T47D (cell line): ENCODE measurements at places on chromosomes 5 and 9.

DNA sequence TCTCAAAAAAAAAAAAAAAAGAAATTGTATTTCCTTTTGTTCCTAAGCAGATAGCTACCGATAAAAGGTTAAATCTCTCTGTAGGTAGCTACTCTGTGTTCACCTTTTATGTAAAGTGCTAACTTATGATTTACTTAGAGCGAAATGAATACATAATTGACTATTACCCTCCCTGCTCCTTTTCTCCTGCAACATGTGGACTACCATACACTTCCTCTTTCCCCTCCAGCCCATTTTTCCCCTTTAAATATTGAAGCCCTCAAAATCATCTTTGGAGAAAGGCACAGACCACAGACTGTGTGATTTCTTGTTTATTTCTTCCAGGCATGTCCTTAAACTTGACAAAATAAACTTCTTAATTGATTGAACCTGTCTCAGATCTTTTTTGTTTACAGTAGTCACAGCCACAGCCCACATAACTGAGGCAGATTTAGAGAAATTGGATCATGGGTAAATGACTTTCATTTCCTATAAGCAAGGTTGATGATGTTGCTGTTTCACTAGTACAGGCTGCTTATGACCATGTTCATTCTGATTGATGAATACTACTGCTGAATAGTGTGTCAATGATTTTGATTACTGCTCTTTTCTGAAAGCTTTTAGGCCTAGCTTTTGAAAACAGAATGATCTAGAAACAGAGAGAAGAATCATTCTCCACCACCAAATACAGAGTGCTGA is 59.2 kb downstream of the PHAX start:
- no peak for DNase-seq

DNA sequence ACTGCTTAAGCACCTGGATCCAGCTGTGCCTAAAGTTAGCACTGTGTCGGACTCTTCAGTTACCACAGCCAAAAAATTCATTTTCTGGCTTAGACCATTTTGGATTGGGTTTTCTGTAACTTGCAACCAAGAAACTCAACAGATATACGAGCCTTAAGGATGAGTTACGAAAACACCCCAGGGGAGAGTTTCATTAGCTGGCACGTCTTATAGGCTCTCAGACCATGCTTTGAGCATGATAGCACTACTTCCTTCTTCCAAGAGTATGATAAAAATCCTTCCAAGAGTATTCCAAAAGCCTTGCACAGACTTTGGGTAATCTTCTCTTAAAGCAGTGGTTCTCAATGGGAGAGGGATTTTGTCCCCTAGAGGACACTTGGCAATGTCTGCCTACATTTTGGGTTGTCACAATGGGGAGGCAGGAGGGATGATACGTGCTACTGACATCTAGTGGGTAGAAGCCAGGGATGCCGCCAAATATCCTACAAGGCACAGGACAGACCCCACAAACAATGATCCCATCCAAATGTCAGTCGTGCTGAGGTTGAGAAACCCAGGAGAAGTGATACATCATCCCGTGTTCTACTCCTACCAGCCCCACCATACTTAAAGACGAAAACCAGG is 64.8 kb downstream of the SMIM23 start:
- DNase-seq = peak; percentile 56

DNA sequence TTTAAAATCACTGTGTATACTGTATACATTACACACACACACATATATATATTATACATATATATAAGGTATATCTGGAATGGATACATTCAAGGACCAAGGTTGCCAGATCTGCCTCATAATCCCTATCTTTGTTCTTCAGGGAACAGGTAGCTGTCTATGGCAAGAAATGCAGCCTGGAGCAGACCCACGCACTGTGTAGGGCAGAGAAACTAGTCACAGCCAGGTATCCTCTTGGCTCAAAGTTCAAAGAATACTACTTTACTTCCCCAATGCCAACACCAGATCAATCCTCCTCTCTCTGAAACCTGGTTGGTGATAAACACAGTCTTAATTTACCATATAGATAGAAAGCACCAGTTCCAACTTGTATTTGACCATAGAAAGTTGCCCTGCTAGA is 313.6 kb downstream of the PRELID2 start:
- DNase-seq = no peak

DNA sequence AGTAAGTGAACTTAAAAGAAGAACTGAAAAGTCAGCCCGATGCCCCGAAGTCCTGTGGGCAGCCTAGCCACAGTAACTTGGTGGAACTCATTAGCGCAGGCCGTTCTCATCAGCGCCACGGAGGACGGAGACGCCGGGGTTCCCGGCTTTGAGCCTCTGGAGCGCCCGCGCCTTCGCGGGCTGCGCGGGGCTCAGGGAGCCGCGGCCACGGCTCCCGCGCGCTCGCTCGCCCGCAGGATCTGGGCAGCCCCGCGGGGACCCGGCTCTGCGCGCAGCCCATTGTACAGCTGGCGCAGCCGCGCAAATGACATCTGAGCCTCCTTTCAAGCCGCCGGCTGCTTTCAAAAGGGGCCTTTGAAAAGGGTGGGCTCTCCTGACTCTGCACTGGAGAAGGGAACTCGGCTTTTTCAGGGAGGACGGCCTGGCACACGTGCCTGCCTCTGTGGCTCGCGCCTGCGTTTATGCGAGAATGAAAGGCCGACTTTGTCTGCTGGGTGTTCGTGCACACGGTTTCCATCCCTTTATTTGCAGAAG is 40.7 kb downstream of the TLR4 start:
- no peak for DNase-seq

GRCh38 chr9:115328228-115328627 is 210.3 kb upstream of the TNC start:
- no peak for DNase-seq

DNA sequence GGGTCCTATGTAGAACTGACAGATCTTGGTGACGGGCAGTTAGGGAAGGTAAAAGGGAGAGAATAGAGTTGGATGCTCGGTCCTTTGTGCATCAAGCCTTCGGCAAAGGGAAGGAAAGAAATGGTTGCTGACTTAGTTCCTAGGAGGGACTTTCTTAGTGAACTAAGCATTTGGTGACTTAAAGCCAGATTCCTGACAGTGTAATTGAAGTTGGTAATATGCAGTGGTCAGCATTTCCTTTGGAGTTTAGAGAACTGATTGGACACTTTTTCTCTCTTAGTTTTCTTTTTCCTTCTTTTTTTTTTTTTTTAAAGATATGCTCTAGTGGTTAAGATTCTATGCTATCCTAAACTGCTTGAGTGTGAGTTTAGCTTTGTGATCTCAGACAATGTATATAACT is 2.3 kb downstream of the CLTA start:
- DNase-seq = no peak

DNA sequence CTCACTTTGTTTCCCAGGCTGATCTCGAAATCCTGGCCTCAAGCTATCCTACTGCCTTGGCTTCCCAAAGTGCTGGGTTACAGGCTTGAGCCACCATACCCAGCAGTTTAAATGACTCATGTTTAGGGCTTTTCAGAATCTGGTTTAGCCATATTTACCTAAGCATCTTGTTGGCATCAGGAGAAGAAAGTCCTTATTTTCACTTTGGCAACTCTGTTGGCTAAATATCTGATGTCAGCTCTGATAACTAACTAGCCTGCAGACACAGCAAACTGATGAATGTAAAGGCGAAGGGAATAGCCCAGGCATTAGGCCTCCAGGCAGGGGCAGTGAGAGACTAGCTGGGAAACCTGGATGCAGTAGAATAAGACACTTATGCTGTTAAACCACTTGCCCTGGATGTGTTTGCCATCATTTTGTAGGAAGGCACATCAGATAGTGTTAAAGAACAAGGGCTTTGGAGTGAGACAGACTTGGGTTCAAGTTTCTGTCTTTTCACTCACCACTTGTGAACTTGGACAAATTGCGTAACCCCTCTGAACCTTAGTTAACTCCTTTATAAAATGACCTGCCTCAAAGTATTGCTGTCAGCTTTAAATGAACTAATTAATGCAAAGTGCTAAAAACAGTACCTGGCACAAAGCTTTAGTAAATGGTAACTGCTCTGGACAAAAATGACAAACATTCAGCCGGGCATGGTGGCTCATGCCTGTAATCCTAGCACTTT is 34.7 kb upstream of the GARNL3 start:
- DNase-seq = peak; percentile 46

GRCh38 chr5:95216136-95216955 is 68.5 kb downstream of the MCTP1 start:
- DNase-seq = no peak

- DNase-seq = no peak
Observed at GRCh38 chr9:110027671-110028081, 180.3 kb downstream of the C9orf152 start.

DNA sequence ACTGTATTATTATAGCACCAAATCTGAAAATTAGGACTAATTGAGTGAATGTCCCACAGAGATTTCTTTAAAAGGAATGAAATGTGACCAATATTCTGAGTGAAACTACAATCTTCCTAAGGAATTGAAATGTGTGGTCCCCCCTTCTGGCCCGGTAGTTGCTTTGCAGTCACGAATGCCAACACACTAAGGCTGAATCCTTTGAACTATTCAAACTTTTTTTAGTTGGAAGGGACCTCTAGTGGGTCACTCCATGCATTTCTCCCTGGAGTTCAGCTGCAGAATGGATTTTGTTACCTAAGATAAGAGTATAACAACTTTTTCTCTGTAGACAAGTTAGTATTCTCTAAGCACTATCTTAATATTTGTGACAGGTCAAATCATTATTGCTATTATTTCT is 2.8 kb downstream of the CDH6 start:
- no peak for DNase-seq

DNA sequence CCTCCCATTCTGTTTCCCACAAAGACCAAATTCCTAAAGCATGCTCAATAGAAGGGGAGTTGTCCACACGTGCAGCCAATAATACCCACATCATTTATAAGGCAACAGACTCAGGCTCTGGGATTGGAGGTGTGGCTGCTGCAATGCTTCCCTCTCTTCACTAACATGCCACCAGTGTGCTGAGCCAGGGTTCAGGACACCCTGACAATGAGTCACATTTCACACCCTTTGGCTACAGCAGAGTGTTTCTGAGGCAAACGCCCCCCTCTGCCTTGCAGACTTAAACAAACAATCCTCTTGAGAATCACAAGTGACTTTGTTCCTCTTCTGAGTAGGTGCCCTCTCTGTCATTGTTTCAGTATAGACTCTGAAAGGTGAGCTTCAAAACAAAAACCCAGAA is 189.3 kb upstream of the TLE4 start:
- DNase-seq = no peak

DNA sequence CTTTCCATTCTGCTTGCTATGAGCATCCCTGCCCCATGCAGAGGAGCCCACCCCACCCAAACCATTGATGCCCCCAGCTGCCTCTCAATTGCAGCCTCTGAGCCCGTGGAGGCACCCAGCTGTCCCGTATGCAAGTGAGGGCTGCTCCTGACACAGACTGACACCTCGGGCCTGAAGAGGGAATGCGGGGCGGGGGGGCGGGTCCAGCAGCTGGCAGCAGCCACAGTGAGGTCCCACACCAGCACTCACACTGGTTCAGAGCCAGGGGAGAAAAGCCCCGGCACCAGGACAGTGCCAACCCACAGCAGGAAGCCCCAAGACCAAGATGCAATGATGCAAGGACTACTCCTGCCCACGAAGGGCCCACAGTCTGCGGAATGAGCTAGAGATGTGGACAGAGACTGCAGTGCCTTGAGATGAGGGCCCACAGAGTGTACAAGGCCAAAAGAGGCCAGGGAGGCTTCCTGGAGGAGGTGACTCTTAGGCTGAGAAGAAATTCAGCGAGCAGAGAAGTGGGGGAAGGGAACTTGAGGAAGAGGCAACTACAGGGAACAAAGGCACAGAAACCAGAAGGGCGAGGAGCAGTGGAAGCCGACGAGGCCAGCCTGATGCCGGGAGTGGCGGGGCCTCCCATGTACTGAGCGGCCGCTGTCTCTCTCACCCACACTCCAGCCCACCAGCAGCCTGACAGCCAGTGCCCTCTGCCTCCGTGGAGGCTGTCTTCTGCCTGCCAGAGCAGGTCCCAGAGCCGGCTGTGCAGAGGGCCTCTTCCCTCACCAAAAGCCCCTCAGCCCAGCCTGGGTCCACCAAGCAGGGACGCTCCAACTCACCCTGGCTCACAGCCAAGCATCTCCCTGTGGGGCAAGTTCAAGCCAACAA is 9.2 kb downstream of the EEIG1 start:
- DNase-seq = no peak

DNA sequence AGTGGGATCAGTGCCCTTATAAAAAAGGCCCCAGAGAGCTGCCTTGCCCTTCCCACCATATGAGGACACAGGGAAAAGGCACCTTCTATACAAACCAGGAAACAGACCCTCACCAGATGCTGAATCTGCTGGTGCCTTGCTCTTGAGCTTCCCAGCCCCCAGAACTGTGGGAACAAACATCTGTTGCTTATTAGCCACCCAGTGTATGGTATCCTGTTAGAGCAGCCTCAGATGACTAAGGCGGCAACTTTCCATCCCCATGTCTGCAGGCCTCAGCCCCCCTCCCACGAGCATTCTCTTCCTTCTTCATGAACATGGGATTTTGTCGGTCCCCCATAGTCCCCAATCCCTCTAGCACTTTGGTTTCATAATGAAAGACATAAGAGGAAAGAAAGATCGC is 202.5 kb upstream of the GAS1 start:
- DNase-seq = no peak

DNA sequence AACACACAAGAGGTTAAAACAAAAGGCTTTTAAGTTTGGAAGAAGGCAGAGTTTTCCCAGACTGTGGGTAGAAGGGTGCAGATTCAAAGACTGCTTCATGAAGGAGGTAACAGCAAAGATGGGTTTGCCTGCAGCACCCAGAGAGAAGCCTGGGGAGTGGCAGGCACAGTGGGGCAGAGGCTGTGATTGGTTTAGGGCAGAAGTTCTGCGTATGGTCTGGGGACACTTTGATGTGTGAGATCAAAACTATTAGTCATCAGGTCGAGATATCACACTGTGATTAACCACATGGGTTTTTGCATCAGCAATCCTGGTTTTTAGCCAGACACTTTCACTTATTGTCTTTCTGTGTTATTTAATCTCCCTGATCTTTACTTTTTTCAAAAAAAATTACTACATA is 188.8 kb upstream of the GLRA1 start:
- no peak for DNase-seq

DNA sequence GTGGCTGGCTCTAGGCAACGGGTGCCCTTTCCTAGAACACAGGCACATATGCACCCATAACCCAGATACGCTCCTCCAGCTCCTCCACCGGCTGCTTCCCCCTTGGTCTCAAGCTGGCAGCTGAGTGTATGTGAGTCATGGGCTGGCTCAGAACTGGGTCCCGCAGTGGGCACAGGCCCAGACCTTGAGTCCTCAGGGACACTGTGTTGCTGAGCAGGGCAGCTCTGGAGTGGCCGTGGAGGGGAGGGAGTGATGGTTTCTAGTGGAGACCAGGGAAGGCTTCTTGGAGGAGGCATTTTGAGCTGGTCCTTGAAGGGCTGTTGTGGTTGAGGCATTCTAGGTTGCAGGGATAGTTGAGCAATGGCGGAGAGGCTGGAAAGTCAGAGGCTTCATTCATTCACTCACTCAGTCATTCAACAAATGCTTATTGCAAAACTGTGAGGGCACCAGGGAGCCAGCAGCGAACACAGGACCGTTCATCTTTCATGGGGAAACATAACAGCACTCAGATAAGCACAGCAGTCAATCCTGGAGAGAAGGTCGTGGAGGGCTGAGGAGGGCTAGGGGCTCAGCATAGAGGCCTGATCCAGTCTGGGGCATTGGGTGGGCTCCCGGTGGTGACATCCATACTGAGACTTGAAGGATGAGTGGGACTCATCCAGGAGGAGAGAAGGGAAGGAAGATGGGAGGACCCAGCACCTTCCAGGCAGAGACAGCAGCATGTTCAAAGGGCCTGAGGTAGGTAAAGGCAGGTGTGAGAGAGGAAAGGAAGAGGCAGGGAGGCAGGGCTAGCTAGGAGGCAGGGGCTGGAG is 2.4 kb downstream of the BBLN start:
- DNase-seq = no peak
